Stimulated activated CD4-positive, alpha-beta T cell treated with anti-CD3 and anti-CD28 coated beads, Interleukin-4, amount 100 ng/mL, for 4 hours (primary cell): ENCODE measurements at places on chromosomes 2 and 18.

- DNase-seq, result no peak
Observed at GRCh38 chr2:26399771-26400376, 1.8 kb upstream of the DRC1 start.

GRCh38 chr2:240250150-240250984 is 109.9 kb upstream of the OTOS start:
- no peak for DNase-seq

DNA sequence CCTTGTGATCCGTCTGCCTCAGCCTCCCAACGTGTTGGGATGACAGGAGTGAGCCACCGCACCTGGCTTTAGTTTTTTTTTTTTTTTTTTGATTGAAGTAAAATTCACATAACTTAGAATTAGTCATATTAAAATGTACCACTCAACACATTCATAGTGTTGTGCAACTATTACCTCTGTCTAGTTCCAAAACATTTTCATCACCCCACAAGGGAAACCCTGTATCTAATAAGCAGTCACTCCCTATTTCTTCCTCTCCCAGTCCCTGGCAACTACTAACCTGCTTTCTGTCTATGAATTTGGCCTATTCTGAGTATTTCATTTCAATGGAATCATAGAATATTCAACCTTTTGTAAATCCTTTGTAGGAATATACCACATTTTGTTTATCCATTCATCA is 123.9 kb upstream of the FAM117B start:
- DNase-seq, result no peak

- DNase-seq, result no peak
Observed at GRCh38 chr2:14535156-14535555, 97.4 kb upstream of the LRATD1 start.

DNA sequence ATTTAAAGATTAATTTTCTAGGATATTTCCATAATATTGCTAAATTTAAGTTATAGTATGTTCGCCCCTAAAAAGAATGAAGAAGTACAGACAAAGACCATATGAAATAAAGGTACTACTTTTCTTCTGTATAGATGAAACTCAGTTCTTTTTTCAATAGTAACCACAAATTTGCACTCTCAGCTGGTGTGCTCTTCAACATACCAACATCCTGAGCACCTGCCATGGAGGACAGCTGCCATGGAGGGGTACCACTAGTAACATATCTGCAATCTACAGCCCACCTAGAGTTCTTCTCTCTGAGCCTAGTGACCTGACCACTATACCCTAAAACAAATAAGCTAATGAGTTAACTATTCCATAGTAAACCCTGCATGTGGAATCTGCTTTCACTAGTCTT is 36.8 kb upstream of the ERCC3 start:
- no peak for DNase-seq

- no peak for DNase-seq
Observed at GRCh38 chr2:111919794-111920608, 21.6 kb downstream of the MERTK start.

DNA sequence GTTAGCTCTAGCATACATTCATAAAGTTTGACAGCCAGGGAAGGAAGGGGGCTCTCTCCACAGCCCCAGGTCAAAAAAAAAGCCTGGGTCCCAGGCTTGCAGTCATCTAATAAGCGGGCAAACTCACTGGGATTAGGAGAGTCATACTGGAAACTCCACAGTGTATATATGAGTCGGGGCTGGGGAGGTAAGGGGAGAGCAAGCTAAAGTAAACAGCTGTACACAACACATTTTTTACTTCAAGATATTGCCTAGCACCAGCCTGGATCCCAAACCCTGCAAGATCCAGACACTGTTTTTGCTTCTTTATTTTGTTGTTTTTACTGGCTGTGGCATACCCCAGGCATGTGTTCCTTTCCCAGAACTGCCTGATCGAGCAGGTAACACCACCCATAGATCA is 291.3 kb upstream of the TANK start:
- DNase-seq, result no peak

DNA sequence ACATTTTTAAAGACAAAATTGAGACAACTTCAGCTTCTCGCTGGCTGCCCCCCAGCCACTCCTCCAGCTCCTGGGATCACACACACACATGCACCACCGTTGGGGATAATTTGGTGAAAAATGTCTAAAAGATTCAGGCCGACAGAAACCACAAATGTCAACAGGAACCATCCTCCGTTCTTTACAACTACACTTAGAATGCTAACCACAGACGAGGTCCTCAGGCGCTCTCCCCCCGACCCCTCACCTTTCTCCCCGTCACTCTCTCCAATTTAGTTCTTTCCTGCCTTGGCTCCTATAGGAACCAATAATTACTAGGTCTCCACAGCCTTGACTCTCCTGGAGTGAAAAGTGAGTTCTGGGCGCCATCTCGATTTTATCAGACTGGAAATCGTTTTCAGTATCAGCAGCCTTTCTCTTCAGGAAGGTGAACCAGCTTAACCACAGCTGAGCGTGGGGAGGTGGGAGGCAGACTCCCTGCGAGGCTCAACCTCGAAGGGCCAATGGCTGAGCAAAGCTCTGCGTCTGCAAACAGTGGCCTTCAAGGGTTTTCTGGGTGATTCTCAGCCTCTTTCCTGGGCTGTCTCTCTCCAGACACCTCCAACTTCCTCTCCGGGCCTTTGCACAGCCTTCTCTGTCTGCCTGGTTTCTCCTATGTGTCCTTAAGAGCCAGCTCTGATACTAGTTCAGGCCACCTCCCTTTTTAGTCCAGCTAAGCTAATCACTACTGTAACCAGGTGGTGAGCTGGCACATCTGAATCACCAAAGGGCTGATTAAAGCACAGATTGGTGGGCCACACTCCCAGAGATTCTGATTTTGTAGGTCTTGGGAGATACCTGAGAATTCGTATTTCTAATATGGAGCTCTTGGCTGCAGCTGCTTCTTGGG is 115.7 kb upstream of the COPS8 start:
- DNase-seq, result no peak

DNA sequence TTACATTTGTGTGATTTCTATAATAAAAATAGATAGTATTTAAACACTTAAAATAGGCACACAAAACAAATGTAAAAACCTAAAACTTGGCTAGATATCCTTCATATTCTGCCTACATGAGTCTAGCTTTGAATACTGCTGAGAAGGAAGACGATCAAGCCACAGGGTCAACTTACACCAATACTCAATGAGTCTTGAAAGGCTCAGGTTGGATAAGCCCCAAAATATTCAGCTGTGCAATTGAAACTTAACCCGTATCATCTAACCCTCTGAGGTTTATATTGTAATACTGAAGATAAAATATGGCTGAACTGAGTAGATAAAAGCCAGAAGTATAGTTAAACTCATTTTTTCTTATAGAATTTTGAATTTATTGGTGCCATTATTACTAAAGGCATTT is 313.0 kb upstream of the NRXN1 start:
- DNase-seq, result no peak

DNA sequence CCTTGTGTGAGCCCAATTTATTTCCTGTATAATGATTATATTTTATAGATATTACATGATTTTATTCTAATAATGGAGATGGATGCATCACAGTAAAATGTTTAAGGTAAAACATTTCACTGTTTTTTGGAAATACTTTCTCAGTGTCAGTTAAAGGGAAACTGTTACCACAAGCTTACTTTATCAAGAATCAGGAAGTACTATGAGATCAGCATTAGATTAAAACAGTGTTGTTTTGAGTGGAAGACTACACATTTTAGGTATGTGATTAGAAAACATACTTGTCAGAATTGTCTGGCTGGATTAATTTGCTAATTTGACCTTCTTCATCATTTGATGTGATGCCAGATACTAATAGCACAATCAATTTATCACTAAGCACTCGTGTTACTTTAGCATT is at the start of gene HRH4:
Gene HRH4, plus strand, starts transcription at position 250 of the 400 bp plus-strand sequence. Its CDS starts 92 bp downstream, at position 342.
- no peak for DNase-seq

DNA sequence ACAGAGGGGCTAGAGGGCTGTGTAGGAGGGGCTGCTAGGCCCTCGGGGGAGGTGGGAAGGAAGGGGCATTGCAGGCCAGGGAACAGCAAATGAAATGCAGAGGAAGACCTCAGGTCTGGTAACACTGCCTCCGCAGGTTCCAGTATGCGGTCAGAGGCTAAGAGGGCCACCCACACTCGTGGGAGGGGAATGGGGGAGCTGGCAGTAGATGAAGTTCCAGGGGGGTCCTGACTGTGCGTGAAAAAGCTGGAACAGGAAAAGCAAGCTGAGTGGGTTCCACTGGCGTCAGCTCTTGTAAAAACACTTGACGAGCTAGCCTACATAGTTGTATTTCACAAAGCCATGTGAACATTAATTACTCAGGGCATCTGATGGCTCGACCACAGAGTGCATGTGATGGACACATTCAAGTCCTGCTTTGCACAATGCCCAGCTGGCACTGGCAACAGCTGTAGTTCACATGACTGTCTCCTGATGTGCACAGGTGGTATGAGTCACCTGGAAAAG is 29.0 kb upstream of the PTPN4 start:
- DNase-seq, result no peak

GRCh38 chr2:8412082-8412481 is 269.8 kb upstream of the ID2 start:
- DNase-seq, result no peak

DNA sequence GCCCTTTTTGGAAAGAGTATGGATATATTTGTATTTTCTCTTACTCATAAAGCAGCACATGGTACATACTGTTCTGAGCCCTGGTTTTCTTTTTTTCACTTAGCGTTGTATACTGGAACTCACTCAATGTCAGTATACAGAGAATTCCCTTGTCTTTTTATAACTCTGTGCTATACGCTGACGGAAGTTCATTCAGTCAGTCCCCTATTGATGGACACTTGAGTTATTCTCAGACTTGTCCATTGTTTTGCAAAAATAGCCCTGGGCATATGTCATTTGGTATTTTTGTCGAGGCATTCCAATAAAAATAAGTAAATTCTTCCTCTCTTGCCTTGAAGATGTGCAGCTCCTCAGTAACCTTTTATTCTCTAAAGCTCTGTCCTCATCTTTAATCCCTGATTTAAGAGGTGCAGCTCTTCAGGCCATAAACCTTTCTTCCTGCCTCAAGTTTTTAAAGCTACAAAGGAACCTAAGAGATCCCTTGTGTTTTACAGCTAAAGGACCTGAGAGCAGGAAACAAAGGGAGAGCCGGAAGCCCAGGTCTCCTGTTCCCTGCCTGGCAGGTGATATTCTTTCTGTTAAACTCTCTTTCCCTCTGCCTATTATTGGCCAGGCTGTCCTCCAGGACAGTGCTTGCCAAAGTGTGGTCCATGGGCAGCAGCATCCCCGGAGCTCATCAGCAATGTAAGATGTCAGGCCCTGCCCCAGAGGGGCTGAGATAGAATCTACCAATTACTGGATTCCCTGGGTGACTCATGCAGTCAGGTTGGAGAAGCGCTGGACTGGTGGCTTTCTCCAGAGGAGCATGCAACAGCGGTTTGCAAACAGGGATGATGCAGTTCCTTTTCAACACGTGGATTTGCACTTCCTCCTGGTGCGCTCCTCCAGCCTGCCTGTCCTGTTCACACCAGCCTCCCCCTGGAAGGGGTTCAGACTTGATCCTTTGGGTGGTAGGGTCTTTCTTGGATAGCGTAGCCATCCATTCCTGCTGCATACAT is 158.0 kb downstream of the NEDD4L start:
- no peak for DNase-seq

GRCh38 chr2:66869076-66869475 is 434.2 kb downstream of the MEIS1 start:
- DNase-seq, result no peak

- DNase-seq, result no peak
Observed at GRCh38 chr2:106053116-106053515, 141.0 kb downstream of the UXS1 start.

GRCh38 chr18:11096411-11096810 is 53.0 kb downstream of the PIEZO2 start:
- DNase-seq, result no peak

DNA sequence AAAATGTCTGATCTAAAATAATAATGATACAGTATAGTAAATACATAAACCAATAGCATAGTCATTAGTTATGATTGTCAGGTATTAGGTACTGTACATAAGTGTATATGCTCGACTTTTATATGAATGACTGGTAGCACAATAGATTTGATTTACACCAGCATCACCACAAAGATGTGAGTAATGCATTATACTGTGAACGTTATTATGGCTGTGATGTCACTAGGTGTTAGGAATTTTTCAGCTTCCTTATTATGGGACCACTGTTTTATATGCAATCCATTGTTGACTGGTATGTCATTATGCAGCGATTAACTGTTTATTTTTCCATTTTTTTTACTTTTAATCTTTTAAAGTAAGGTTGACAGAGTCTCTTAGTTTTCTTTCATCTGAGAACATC is 23.7 kb downstream of the ATP9B start:
- no peak for DNase-seq

DNA sequence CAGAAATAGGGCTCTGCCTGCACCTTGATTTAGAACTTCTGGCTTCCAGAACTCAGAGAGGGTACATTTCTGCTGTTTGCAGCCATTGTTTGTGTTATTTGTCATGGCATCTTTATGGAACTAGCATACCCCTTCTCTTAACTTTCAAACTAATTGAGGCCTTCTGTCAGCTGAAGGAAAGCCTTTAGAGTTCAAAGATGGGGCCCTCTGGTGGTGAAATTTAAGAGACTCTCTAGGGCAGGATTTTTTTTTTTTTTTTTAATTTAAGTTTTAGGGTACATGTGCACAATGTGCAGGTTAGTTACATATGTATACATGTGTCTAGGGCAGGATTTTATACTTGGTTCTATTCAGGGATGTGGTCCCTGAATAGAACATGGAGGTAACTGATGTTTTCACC is 260.6 kb upstream of the LINC00305 start:
- DNase-seq, result no peak

DNA sequence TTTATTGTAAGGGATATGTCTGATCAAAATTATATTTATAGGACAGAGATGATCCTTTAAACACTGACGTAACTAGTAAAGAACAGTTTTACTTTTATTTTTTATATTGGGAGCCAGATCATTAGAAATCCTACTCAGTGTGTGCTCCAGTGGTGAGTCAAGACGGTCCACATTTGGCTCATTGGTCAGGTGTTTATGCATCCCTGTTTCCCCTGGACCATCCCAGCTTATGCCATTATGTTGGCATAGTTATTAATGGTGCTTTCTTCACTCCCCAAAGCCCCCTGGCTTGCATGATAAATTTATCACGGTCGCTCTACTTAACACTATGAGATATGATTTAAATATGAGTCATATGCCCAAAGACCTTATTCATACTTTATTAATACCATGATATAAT is 293.4 kb downstream of the XIRP2 start:
- DNase-seq, result no peak

DNA sequence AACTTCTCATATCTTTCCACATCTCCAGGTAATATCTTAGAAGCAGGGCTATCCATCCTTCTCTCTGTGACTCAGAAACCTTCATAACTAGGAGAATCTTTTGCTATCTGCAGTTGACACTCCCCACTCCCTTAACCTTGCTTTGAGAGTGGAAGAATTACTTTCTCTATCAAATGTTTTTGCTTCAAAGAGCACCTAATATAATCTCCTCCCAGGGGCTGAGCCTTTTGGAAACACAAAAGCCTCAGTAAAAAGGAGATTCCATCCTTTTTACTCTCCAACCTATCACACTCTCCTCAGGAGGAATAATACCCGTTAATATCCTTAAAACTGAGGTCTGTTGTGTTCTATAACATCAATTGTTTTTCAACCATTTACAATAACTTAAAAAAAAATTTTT is 94.9 kb upstream of the DNAJC10 start:
- DNase-seq, result no peak

GRCh38 chr2:233926806-233927205 is 9.6 kb downstream of the TRPM8 start:
- DNase-seq, result no peak
